ENCODE measurements at places on chromosomes 2 and 18. TPM values are rescaled to one million over a fixed set of nuclear protein-coding genes. Genes with fewer than 3 reads are reported as not detected.

DNA sequence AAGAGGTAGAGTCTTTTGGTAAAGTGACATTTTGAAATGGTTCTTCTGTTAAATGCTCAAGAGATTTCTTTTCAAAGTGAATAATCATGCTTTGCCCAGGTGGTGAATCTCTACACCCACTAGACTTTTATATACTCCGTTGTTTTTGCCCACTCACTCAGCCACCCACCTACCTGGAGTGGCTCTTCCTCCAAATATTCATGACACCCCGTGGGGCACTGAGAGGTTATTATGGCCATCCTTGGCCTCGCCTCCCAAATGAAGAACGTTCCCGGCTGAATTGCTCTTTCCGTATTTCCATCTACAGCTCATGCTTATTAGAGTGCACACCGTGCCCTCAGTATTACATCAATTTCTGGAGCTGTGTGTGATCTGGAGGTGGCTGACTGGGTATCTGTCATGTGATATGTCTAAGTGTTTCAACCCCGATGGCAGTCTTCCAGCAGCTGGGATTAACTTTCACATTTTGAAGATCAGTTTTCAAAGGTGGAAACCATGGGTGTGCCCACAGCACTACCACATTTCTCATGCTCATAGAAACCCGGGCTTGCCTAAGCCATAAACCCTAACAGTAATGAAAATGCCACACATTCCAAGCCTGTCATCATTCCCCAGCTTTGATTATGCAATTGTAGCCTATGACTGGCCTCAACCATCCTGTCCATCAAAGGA, 406.6 kb upstream of the MMADHC start:
- no peak overlapping the region for H3K27ac ChIP-seq
- H3K27me3 ChIP-seq = no peaks in the 10 kb centered on the region
- H3K4me1 ChIP-seq = peaks cover 28% of the 10 kb centered on the region
- no peak for DNase-seq
- H3K36me3 ChIP-seq = no peaks in the 10 kb centered on the region

DNA sequence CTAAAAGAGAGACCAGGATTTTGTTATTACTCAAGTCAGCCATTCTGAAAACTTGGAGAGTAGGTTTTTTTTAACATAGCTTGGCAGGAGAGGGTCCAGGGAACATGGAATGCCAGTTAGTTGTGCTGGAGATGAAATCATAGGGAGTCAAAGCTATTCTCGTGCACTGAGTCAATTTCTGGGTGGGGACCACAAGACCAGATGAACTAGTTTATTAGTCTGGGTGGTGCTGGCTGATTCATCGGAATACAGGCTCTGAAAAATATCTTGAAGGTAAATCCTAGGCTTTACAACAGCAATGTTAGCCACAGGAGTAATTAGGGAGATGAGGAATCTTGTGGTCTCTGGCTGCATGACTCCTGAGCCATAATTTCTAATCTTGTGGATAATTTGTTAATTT, 921.4 kb downstream of the TRIB2 start:
- H3K27me3 ChIP-seq = no peaks in the 10 kb centered on the region
- H3K36me3 ChIP-seq = no peaks in the 10 kb centered on the region
- H3K27ac ChIP-seq = no peak overlapping the region
- DNase-seq = no peak
- H3K4me1 ChIP-seq = no peaks in the 10 kb centered on the region
- H3K4me3 ChIP-seq = no peak overlapping the region

DNA sequence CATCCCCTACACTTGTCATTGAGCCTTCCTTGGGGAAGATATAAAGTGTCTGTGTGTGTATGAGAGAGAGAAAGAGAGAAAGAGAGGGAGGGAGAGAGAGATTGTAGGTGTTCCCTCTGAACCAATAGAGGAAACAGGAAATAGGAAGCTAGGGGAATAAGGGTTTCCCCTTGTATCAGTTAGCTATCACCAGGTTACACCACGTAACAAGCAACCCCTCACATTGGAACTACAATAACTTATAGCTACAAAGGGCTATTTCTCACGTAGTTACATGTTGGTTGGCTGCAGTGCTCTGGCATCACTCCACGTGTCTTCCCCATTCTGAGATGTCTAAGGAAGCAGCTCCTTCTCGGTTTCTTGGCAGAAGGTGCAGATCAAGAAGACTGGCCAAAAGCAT, 41.0 kb upstream of the ARL4C start:
- H3K4me3 ChIP-seq = no peak overlapping the region
- no peaks in the 10 kb centered on the region for H3K36me3 ChIP-seq
- no peak overlapping the region for H3K27ac ChIP-seq

Gene WDR43
- total RNA-seq = 39.8 TPM

Gene YWHAQ
- total RNA-seq = 307 TPM

Gene ARHGAP15
- total RNA-seq = not detected

Gene ST8SIA3
- not detected for total RNA-seq

DNA sequence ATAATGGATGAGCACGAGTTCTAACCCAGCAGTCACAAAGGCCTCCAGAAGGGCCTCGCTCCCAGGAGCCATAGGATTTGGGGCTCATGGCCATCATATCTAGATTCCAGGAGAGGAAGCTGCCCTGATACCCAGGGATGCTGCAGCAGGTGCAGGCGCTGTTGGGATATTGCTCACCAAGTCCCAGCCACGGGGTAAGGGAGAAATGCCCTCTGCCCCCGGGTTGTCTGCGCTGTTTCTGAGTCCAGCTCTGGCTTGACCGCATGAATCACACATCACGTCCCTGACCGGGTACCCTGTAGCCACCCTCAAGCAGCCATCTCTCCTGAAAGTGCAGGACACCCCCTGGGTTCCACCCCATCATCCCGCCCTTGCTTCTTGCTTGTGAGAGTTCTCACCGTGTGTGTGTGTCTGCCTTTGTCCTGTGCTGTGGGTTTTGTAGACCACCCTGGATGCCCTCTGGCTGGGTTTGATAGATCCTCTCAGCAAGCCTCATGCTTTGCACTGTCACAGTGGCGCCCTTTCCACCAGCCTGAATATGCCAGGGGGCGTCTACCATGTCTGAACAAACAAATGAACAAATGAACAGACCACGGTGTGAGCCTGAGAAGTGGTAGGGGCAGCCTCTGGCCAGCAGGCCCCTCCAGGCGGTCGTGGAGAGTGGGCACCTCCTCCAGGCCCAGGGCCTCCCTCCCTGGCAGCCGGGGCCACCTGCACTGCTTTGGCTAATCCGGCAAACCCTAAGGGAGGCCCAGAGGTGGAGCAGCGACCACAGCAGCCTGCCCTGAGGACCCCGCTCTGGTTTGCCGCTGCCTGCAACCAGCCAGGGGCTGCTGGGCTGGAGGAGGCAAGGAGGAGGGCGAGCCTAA, 32.1 kb downstream of the ADRA2B start:
- H3K4me3 ChIP-seq = no peak overlapping the region
- no peaks in the 10 kb centered on the region for H3K36me3 ChIP-seq
- peak; percentile 83 for DNase-seq
- H3K27ac ChIP-seq = no peak overlapping the region
- no peaks in the 10 kb centered on the region for H3K4me1 ChIP-seq

Gene C2orf81
- total RNA-seq = 2.4 TPM

Gene GKN2
- not detected for total RNA-seq

- no peaks in the 10 kb centered on the region for H3K27me3 ChIP-seq
- DNase-seq = no peak
- no peaks in the 10 kb centered on the region for H3K36me3 ChIP-seq
- H3K4me3 ChIP-seq = no peak overlapping the region
- no peaks in the 10 kb centered on the region for H3K4me1 ChIP-seq
Observed at GRCh38 chr2:191800874-191801273, 46.0 kb downstream of the CAVIN2 start.

- H3K4me3 ChIP-seq = no peak overlapping the region
- H3K27ac ChIP-seq = no peak overlapping the region
- H3K27me3 ChIP-seq = no peaks in the 10 kb centered on the region
Observed at GRCh38 chr2:10517351-10518043, 69.4 kb upstream of the ODC1 start.

- no peak overlapping the region for H3K4me3 ChIP-seq
- no peaks in the 10 kb centered on the region for H3K36me3 ChIP-seq
- DNase-seq = peak; percentile 89
- H3K4me1 ChIP-seq = peaks cover 44% of the 10 kb centered on the region
- no peaks in the 10 kb centered on the region for H3K27me3 ChIP-seq
- peak overlapping the region; percentile 85 for H3K27ac ChIP-seq
Observed at GRCh38 chr2:100197631-100198153, 55.3 kb upstream of the AFF3 start.

Gene TSPYL6
- total RNA-seq = not detected

DNA sequence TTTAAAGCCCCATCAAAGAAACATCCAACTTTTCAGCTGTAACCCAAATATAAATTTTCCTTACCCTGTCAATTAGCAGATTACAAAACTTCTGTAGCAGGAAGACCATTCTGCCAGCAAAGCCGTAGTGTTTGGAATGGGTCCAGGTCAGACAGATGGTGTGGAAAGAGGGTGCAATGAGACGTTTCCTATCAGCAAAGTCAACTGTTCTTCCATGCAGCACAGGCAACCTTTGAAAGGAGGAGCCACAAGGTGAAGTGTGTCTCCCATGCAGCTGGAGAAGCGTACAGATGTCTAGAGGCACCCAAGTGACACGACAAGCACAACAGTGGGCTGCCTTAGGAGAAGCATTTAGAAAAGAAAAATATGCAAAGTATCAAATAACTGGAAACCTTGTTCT, 83.7 kb downstream of the SP3 start:
- peaks cover 3% of the 10 kb centered on the region for H3K4me1 ChIP-seq
- DNase-seq = no peak
- no peak overlapping the region for H3K27ac ChIP-seq

Gene UGT1A3
- total RNA-seq = not detected

DNA sequence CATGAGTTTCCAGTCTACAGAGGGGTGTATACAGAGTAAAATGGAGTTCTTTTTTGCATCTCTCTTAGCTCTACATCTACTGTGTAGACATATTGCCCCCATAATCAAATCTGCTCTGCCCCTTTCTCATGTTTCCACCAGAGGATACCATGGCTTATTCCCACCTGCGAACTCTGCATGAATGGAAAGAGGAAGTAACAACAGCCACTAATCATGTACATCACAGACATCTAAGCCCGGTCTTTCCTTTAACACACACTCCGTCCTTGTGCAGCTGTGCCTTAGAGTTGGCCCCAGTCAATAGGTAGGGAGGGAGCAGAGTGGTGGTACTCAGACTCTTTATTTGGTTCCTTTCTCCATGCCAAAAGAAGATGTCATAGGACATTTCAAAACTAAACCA, 147.3 kb upstream of the NRP2 start:
- no peak overlapping the region for H3K4me3 ChIP-seq
- H3K4me1 ChIP-seq = peaks cover 1% of the 10 kb centered on the region
- no peaks in the 10 kb centered on the region for H3K36me3 ChIP-seq

Gene HOXD1
- not detected for total RNA-seq

Gene EIF2B4
- total RNA-seq = 50.4 TPM

Gene IL37
- not detected for total RNA-seq

- DNase-seq = no peak
- no peaks in the 10 kb centered on the region for H3K36me3 ChIP-seq
- peak overlapping the region; percentile 78 for H3K27ac ChIP-seq
- H3K27me3 ChIP-seq = no peaks in the 10 kb centered on the region
- H3K4me1 ChIP-seq = peaks cover 46% of the 10 kb centered on the region
Observed at GRCh38 chr2:171159372-171160118, 1.1 kb downstream of the TLK1 start.

DNA sequence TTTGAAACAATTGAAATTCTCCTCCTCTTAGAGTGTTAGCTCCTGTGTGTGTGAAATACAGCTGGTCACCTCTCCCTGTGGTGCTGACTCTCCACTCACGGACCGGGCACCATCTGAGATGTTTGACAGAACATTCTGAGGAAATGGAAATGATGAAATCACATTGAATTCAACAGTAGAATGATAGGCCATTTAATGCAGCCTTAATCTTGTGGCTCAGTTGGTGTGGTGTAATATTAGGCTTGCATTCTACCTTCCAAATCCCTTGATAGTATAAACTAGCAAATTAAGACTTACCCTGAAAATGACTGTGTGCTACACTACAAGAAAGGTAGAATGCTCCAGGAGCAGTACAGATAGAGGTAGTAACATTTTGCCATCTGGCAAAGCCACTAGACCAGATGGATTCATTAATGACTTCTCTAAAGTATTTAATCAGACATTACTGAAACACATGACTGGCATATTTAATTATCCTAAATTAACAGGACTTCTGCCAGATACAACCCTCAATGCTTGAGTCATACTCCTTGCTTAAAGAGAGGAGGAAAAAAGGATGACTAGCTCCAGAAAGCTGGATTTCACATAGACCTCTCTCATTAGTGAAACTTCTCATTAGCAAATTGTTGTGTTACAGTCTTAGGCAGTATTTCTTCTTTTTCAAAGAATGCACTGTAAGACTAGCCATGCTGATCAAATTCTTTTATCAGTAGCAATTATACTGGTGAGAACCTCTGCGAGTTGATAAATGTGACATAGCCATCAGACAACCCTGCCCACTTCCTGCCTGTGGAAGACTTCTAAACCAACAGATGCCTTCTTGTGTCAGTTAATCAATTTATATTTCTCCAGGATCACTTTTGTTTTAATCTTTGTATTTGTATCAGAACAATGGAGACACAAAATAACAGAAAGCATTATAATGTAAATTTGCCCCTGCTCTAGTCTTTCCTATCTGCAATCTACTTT, 80.6 kb downstream of the EML6 start:
- H3K27me3 ChIP-seq = peaks cover 44% of the 10 kb centered on the region
- no peaks in the 10 kb centered on the region for H3K36me3 ChIP-seq
- no peaks in the 10 kb centered on the region for H3K4me1 ChIP-seq
- no peak overlapping the region for H3K4me3 ChIP-seq
- H3K27ac ChIP-seq = no peak overlapping the region
- DNase-seq = no peak

GRCh38 chr2:223735659-223736244, 101.6 kb downstream of the AP1S3 start:
- H3K36me3 ChIP-seq = no peaks in the 10 kb centered on the region
- H3K4me3 ChIP-seq = no peak overlapping the region
- H3K27me3 ChIP-seq = no peaks in the 10 kb centered on the region
- H3K4me1 ChIP-seq = peaks cover 26% of the 10 kb centered on the region

DNA sequence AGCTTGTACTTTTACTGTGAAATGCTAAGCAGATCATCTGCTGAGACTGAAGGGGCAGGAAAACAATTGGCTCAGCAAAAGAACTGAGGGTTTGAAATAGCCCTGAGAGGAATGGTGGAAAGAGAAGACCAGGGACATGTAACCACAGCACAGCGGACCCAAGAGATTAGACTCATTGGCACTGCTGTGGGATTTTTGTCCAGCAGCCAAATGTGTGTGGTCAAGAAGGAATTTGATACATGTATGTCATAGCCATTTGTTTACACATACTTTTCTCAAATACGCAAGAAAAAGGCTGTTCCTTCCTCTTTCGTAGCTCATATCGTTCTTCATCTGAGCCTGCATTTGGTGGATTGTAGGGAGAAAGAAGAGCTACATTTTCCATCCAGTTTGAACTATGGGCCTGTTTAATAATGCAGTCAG, 73.8 kb downstream of the TRABD2A start:
- DNase-seq = peak; percentile 74
- H3K27me3 ChIP-seq = peaks cover 37% of the 10 kb centered on the region
- no peak overlapping the region for H3K4me3 ChIP-seq
- H3K27ac ChIP-seq = no peak overlapping the region
- H3K4me1 ChIP-seq = peaks cover 14% of the 10 kb centered on the region
